ENCODE measurements at places on chromosomes 12 and 14.

GRCh38 chr12:94855853-94856252 is 147.6 kb downstream of the NDUFA12 start:
- DNase-seq, result no peak

GRCh38 chr14:104873380-104874055 is 8.4 kb downstream of the CEP170B start:
- no peak for DNase-seq

- DNase-seq, result no peak
These were observed 42.0 kb downstream of the EVL start for GRCh38 chr14:100107236-100107635.

- DNase-seq, result no peak
These were observed 427.6 kb downstream of the IPO8 start for GRCh38 chr12:30268041-30268440.

- DNase-seq, result no peak
These were observed 43.1 kb downstream of the STX2 start for GRCh38 chr12:130795906-130796305.

DNA sequence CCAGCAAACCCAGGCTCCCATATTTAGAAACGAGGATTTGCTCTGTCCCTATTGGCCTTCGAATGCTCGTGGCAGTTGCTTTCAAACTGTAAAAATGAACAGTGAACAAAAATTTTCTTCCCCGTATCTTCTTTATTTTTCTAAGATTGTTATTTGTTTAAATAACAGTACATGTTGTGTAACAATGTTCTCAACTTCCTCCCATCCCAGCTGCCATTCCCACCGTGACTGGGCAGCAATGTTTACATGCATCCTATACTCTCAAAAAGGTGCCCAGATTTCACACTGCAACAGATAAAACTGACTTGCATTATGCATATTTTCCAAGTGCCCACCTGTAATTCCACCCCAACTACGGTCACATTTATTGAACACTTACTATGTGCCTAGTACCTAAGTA is 12.8 kb downstream of the VCPKMT start:
- no peak for DNase-seq

DNA sequence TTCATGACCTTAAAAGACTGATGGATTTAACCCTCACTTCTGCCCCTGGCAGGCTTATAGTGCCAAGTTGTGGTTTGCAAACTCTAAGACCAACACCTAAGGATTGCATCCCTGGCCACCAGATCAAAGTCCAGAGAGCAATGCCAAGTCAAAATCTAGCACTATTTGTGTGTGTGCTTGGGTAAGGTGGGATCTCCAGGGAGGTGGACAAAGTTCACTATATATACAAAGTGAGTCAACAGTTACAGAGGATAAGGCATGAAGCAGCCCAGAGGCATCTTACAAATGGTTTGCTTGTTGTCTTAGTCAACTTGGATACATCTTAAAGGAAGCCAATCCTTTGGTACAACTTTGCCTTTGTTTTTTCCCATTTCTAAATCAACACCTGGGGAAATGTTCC is 137.3 kb downstream of the MSRB3 start:
- no peak for DNase-seq

GRCh38 chr12:88111074-88111652 is 30.7 kb downstream of the CEP290 start:
- DNase-seq, result peak; percentile 5

- no peak for DNase-seq
These were observed 50.4 kb downstream of the RPH3A start for GRCh38 chr12:112841906-112842305.

DNA sequence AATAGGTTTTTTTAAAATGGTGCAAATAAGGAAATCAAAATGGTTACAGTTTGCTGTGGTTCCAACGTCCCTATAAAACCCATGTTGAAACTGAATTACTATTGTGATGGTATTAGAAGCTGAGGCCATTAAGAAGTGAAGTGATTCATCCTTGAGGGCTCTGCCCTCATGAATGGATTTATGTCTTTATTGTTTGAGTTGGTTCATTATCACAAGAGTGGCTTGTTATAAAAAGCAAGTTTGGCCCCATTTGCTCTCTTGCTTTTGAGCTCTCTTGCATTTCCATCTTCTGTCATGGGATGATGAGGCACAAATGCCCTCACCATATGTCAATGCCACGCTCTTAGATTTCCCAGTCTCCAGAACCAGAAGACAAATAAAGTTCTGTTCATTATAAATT is 62.3 kb downstream of the PRKD1 start:
- no peak for DNase-seq

GRCh38 chr14:68931063-68931462 is 48.0 kb downstream of the ACTN1 start:
- no peak for DNase-seq

DNA sequence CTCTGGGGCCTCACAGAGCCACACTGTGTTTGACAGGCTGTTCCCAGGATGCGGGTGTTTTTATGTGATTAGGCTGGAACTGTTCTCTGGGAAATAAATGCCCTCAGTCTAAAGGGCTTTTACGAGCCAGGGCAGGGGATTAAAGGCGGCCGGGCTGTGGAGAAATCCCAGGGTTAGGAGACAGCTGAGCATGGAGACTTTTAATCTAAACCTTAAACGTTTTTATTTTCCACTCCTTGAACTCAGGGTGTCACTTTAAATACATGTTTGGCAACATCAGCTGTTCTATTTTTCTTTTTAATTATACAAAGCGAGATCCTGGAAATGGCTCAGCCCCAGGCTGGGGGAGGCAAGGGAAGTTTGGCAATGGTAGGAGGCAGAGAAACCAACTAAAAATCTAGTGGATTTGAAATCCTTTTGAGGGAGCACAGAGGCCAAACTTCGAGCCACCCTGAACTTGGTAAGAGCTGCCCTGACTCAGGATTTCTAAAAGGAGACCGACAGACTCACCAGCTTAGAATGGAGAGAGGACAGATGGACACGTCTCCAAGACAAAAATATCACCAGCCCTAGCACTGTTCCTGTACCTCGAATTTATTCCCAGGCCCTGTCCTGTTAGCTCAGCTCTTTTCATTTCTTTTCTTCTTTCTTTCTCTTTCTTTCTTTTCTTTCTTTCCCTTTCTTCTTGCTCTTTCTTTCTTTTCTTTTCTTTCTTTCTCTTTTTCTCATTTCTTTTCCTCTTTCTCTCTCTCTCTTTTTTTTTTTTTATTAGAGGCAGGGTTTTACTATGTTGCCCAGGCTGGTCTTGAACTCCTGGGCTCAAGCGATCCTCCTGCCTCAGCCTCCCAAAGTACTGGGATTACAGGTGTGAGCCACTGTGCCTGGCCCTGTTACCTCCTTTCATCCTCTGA is 15.8 kb upstream of the ORAI1 start:
- DNase-seq, result peak; percentile 31

- DNase-seq, result no peak
These were observed 44.5 kb upstream of the EEA1 start for GRCh38 chr12:92973614-92974013.

DNA sequence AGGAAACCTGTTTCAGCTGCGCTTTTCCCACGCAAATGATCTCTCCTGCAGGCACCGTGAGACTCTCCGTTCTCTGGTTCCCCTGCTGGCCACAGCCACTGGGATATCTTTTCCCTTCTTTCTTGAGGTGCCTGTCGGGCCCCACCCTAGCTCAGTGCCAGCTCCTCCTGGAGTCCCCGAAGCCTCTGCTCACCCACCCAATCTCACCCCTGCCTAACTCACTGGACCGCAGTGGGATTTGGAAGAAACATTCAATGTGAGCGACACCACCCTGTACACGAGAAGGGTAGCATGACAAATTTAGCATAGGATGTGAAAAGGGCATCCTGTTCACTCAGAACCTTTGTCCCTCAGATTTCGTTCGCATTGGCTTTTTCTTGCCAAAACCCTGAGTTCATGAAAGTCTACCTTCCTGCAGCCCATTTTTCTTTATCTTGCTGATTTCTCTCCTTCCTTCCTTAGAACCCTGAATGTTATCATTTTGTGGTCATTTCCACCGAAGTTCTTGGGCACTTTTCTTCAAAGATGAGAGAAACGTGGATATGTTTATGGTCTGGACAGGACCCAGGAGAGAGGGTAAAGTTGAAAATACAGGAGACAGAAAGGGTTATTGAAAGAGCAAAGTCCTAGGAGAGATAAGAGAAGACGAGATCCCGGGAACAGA is 63.6 kb upstream of the ELK3 start:
- DNase-seq, result no peak

DNA sequence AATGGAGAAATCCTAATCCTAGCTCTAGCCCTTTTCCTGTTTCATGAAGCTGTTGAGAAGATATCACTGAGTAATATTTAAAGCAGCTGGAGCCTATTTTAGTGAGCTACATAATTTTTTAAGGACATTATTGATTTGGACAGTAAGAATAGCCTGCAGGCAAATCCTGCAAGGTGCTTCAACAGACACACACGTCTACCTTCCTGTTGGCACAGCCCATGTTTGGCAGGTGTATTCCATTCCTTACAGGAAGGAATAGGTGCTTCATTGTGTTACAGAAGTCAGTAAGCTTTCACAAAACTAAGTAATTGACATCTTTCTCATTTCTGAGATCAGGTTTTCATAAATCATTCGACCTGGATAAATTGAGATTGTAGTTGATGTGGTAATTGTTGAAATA is 50.6 kb downstream of the FOXA1 start:
- no peak for DNase-seq

DNA sequence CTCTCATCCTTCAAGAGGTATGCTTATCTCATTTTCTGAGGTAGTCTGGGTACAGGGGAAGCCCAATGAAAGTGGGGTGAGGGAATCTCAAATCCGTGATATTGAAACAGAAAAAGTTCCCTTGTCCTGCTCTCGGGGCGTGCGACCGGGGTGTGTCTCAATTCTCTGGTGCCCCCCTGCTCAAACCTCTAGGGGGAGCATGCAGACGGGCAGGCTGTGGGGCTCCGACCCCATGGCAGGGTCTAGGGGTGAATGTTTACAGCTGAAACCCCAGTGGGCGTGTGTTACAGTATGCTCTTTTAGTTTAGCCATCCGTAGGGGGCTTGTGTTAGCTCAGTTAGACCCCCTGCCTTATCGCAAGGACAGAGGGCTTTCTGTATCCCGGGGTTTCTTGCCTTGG is 68.7 kb downstream of the PTPRQ start:
- DNase-seq, result no peak

DNA sequence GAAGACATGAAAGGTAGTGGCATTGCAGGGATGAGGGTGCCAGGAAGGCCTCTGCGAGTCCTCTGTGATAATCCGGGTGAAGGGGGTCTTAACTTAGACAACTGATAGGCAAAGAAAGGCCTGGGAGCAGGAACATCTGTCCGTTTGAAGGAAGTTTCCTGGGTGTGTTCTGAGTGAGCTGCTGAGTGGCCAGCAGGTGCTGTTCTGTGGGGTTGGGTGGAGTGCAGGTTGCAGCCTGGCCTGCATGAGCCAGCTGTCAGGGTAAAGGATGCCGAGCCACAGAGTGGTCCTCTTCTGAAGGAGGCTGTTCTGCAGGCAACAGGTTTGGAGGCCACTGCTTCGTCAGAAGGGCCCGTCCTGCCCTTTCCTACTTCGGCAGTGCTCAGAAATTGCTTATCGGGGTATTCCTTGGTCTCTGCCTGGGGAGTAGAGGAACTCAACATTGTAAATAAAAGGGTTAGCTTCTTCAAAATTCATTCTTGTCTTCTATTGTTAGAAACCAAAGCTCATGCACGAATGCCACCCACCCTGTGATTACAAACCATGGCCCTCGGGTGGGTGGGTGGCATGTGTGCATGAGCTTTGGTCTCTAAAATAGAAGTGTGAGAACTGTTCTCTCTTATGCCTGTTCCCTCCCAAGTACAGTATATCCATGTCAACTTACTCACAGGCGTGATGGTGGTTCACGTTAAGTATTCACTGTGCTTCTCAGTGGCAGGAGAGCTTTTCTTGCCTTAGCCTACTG is 118.9 kb downstream of the CHST11 start:
- no peak for DNase-seq

GRCh38 chr14:34742270-34743115 is 28.1 kb upstream of the CFL2 start:
- no peak for DNase-seq

DNA sequence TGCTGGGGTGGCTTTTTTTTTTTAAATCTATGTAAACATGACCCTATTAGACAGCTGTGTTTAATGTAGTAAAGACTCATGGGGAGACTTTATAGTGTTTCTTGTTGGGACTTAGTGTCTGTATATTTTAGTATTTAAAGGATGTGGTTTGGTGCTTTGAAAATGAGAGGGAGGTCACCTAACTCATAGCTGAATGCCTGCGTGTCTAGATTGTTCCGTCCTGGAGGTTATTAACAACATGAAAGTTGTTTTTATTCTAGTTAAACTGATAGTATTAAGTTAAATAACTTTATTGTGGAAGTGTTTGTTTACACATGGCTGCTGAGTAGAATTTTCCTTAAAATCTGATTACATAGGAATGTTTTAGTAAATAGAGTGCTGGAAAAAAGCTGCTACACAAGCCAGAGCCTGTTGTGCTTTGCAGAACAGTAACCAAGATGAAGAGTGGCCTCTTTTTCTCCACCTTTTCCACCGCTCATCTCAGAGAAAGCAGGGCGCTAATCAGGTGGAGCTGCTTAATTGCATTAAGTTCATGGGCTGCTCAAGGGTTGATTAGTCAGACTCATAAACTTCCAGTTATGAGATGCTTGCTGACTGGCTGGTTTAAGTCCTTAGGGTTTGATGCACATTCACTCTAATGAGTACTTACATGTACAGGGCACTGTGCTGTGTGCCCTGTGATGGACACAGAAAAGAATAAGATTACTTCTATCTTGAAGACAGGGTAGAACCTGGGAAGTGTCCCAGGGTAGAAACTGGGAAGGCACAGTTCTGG is 62.7 kb downstream of the FBXO34 start:
- no peak for DNase-seq

DNA sequence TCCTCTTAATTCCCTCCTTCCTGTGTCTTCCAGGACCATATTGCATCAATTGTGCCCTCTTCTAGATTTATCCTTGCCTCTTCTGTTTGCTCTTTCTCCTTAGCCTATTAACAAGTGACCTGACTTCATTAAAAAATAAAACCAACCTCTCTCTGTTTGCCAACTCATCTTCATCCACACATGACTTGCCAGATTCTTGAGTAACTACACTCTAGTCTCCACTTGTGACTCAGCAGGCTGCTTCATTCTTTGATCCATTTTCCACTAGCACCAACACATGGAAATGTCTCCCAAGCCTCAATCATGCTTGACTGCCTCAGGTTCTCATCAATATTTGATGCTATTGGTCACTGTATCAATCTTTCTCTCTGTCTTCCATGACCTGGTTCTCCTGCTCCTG is 492.4 kb upstream of the TMPO start:
- DNase-seq, result no peak
